ENCODE measurements at places on chromosomes 7 and 10.

GRCh38 chr10:44202952-44203351 is 181.9 kb downstream of the CXCL12 start:
- DNase-seq: no peak

DNA sequence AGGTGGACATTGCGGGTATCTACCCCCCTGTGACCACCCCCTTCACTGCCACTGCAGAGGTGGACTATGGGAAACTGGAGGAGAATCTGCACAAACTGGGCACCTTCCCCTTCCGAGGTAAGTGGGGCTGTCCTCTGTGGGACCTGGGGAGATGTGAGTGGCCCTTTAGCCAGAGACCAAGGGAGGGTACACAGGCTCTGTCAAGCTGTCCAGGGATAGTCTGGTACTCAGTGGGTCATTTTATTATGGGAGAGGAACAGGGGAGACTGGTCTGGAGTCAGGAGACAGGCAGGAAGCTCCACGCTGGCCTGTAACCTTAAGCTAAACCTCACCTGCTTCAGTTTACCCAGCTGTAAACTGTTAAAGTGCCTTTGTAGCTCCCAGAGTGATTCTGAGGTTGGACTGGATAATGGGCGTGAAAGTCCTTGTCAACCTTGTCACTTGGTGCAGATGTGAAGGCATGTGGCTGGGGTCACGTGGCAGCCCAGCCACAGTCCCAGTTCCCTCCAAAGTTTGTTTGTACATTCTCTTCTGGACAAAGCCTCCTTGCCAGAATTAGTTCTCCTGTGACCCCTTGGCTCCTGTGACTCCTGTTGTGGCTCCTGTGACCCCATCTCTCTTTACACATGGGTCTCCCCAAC is 729 bp downstream of the HOGA1 start:
- DNase-seq: no peak

DNA sequence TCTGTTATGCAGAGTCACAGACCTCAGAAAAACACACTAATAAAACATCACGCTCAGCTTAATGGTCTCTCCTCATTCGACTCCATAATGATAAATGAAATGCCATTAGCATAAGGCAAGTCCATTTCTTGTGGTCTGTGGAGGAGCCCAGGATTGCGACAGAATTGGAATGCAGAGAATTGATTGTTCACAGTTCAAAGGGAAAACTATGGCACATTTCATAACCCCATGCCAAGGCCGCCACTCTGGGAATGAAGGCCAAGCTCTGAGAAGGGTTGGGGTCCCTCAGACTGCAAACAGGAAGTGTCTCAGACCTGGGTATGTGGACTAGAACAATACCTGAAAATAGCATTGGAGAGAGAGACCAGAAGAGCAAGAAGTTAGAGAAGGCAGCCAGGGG is 398.9 kb downstream of the ADRA2A start:
- DNase-seq: no peak

DNA sequence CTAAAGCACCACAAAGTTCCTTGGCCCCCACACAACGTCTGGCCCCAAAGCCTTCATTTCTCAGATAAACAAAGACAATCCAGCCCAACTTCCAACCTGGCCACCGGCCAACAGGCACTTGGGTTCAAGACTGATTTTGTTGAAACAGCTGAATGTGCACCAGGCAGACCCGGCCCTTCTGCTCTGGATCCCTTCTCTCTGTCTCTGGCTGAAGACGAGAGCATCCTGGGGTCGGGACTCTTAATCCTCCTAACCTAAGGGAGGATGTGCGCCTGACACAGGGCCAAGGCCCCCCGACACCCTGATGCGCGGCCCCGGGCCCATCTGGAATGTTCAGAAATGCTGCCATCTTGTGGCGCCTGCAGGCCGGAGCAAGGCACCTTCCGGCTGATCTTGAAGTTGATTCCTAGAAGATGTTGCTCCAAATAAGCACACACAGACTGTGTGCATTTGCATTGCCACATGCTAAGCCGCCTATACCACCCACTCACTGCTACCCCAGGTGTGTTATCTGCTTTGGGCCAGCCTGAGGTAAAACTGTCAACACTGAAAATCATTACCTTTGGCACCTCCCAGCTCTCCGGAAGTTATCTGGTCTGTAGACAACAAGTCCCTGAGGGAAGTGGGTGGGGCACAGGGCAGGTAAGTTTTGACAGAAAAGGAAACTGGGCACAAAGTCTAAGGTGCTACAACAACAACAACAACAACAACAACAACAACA is 98.4 kb upstream of the HABP2 start:
- peak; percentile 30 for DNase-seq

GRCh38 chr10:132107186-132107948 is 41.6 kb downstream of the JAKMIP3 start:
- DNase-seq: no peak

- DNase-seq: no peak
Measured at GRCh38 chr7:137038706-137039105, 170.3 kb downstream of the CHRM2 start.

DNA sequence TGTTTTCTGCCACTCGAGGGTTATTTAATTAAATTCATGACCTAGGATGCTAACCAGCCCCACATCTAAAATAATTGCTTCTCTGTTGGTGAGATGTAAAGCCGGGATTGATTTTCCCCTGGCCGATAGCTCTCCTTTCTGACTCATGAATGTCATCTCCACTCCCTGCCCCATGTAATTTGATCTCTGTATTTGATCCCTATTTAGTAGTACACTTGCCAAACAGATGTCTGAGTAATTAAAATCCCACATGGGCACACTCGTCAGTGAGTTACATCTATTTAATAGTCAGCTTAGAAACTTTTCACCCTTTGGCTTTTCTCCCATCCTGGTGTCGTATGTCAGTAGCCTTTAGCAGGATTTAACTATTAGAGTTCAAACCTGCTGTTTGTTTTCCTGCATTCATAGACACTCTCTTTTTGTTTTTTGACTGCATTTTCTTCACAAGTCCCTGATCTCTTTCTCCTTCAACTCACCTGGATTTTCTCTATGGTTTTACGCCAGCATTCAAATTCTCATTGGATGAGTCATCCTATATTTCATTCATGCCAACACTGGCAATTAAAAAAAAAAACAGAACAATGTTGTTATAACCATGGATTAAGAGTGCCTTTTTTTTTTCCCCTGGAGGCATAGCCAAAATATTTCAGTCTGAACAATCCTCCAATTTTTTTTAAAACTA is 82.7 kb downstream of the SPAG6 start:
- peak; percentile 94 for DNase-seq

DNA sequence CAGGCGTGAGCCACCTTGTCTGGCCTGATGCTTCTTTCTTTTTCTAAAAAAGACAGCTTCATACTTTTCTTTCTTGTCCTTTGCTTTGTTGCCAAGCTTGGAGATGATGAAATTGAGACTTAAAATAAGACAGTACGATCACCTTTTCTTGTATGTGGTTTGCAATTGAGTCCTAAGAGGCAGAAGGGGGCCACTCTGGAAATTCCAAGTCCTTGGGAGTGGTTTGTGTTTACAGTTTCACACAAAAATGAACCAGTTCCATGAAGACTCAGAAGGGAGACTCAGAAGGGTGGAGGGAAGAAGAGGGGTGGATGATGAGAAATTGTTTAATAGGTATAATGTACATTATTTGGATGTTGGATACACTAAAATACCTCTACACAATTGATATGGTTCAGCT is 70.7 kb upstream of the TNS3 start:
- no peak for DNase-seq

GRCh38 chr10:125707541-125708468 is 11.7 kb upstream of the EDRF1 start:
- DNase-seq: no peak

DNA sequence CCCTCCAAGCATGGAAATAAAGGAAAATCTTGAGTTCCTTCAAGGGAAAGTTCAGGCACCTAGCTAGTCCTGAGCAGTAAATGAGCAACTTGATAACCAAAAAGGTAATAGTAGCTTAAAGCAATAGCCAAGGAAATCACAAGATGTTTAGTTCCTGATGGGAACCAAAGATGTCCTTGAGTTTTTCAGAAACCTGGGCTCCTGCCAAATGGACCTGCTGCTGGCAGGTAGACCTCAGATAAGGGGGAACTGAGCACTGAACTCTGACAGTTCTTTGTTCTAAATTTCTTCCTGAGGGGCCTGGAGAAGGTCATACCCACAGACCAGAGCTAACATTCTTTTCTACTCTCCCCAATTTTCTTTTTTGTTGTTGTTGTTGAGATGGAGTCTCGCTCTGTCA is 48.5 kb downstream of the TMEM130 start:
- no peak for DNase-seq

GRCh38 chr7:77935652-77936348 is 137.2 kb downstream of the PHTF2 start:
- no peak for DNase-seq

GRCh38 chr7:137006293-137006692 is 137.8 kb downstream of the CHRM2 start:
- no peak for DNase-seq

GRCh38 chr7:74684921-74685320 is 27.4 kb downstream of the GTF2I start:
- no peak for DNase-seq

DNA sequence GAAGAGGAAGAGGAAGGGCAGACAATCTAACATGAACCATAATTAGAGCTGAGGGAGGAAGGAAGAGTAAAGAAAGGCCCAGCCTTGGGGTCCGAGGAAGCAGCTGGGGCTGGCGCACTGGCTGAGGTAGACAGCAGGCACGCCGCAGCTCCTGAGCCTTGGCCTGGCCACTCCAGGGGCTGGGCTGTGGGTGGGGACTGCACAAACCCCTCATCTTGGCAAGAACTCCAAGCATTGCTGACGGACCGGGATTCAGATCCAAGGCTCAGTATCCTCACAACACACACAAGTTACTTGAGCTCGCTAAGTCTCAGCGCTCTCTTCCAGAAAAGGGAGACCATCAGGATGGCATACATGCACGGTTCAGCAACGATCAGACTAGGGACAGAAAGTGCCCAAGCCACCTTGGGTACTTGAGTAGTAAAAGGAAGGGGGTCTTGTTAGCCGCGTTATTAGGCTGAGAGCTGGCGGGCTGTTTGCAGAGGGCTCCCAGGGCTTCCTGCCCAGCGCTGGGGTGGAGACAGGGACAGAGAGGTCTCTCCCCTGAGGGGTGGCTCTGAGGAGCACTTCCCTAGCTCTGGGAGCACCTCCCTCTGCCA is 4.5 kb downstream of the TNS3 start:
- no peak for DNase-seq

GRCh38 chr10:70474780-70475179 is 3.8 kb upstream of the PALD1 start:
- DNase-seq: no peak

DNA sequence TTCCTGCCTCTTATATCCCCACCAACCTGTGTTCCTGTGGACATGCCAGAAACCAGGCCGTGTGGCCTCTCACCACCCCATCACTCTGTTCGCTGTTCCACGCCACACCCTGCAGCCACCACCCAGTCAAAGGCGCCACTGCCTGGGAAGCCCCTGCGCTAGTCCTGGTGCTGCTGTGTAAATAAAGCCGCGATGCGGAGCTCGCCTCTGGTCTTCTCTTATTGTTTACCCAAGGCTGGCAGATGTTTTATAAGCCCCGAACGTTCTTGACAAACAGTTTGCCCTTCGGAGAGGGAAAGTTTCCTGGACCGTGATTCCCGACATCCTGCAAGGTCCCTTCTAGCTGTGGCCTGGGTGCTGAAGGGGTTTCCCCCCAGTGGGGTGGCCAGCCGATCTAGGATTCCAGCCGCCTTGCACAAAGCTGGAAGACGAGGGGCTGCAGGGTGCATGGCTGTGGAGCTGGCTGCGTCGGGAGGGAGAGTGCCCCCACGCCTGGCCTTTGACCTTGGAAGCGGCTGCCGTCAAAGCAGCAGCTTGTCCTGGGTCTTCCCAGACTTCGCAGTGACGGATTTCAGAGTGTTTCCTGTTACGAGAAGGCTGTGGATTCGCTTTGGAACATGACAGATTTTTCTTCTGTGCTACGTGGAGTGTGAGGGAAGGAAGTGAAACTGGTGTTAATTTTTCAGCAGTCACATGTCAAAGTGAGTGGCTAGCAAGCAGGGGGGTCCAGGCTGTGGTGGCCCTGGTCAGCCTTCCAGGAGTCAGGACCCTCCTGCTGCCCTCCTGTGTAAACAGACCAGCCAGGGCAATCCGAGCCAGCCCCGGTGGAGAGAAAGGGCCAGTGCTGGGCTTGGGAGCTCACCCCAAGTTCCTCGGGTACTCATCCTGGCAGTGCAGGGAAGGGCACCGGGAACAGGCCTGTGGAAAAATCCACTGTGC is 61.6 kb downstream of the LHPP start:
- DNase-seq: peak; percentile 49

DNA sequence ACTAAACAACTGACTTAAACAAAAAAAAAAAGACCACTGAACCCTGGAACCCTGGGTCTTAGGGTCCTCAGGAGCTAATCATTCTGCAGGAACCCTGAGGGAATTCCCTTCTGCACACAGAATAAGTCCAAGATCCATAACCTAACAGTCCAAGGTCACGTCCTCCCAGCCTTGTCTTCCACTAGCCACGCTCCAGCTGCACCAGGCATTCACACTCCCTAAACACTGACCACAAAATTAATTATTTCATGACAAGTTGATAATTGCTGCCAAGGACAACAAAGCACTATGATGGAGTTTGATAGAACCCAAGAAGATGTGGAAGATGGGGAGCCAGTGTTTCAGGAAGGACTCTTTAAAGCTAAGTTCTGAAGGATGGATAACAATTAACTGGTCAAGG is 130.6 kb downstream of the SH3PXD2A start:
- no peak for DNase-seq

GRCh38 chr10:92719991-92720830 is 30.5 kb downstream of the HHEX start:
- DNase-seq: no peak

GRCh38 chr10:76763376-76763775 is 874.2 kb downstream of the KCNMA1 start:
- no peak for DNase-seq

DNA sequence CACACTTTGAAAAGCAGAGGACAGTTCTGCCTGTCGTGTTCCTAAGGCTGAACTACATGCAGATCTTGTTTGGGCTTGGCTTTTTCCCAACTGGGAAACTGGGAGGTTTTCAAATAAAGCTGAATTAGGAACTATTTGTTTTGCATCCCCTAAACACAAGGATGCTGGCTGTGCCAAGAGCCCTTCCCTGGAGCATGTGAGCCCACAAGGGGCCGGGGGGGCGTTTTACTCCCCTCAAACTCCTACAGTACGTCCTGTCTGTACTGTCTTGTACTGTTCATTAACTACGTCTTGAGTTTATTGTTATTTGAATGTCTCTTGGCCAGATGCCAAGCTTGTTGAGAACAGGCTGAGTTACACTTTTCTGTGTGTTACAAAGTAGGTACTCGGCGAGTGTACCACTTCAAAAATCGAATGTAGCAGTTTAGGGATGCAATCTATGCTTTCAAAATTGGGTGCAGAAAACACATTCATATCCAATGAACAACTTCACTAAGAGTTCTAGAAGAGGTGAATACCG is 94.9 kb downstream of the GFRA1 start:
- DNase-seq: peak; percentile 80

- DNase-seq: no peak
Measured at GRCh38 chr7:8042796-8043535, 74.4 kb downstream of the GLCCI1 start.
